Inflammatory macrophage (primary cell): ENCODE measurements at places on chromosomes 12 and 14.

DNA sequence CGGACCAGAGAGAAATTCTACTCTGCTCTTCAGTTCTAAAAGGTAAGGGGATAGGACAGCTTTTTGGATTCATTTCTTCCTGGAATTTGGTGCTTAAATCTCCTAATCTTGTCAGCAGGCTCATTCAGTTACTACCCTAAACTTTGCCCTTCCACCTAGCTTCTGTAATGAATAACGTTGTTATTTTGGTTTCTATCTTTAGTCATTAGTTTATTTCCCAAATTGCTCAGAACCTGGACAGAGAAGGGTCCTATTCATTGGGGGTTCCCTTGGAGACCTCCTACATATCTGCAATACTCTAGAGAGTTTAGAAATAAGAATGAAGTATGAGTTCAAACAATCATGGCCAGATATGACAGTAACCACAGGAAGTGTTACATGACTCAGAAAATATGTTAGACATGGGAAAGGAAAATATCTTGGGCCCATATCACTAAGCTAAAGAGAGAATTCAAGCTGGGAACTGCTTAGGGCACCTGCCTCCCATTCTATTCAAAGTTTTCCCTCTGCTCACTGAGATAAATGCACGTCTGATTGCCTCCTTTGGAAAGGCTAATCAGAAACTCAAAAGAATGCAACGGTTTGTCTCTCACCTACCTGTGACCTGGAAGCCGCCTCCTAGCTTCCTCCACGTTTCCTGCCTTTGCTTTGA lies 87.9 kb downstream of the GAS2L3 start:
- DNase-seq: no peak

DNA sequence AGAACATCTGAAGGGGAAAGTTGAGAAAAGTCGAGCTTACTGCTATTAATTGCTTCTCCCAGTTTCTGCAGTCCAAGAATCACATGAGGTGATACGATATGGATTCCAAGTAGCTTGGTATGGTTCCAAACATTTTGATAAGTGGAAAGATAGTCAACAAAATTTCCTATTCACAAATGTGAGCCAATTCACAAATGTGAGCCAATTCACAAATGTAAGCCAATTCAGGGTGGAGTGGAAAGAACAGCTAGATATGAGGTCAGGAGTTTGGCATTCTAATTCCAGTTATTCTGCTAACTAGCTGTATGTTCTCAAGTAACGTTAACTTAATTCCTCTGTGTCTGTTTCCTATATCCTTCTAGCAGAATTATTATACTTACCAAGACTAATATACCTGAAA lies 37.6 kb upstream of the DHRS4 start:
- no peak for DNase-seq

DNA sequence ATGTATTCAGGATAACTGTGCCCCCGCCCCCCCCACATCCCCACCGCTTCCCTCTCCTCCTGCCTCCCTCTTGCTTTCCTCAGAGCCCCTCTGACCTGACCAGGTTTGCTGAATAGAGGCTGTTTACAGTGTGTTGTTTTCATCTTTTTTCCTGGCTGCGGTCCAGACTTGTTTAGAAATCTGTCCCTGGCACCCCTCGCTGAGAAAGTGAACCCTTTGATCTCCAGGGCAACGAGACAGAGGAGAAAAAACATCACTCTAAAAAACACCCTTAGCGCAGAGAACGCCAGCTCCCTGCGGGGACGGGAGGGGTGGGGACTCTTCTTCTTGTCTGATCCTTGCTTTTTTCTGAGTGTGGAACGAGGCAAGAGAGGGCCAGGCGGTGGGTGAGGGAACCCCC lies 22.5 kb downstream of the SDS start:
- no peak for DNase-seq

GRCh38 chr12:94262228-94263010 lies 114.0 kb downstream of the PLXNC1 start:
- DNase-seq: peak; percentile 89

DNA sequence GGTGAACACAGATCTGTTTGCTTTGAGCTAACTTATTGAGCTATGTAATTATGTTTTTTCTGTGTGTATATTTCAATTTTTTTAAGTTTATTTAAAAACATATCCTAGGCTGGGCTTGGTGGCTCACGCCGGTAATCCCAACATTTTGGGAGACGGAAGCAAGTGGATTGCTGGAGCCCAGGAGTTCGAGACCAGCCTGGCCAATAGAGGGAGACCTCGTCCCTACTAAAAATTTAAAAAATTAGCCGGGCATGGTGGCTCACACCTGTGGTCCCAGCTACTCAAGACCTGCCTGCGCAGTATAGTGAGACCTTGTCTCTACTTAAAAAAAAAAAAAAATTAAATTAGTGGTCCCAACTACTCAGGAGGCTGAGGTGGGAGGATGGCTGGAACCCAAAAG lies 16.2 kb upstream of the RNASE1 start:
- DNase-seq: no peak

- DNase-seq: no peak
These were observed 357.6 kb downstream of the PAWR start for GRCh38 chr12:79333144-79333543.

- DNase-seq: no peak
These were observed 110.2 kb downstream of the PLEKHA5 start for GRCh38 chr12:19239616-19240234.

DNA sequence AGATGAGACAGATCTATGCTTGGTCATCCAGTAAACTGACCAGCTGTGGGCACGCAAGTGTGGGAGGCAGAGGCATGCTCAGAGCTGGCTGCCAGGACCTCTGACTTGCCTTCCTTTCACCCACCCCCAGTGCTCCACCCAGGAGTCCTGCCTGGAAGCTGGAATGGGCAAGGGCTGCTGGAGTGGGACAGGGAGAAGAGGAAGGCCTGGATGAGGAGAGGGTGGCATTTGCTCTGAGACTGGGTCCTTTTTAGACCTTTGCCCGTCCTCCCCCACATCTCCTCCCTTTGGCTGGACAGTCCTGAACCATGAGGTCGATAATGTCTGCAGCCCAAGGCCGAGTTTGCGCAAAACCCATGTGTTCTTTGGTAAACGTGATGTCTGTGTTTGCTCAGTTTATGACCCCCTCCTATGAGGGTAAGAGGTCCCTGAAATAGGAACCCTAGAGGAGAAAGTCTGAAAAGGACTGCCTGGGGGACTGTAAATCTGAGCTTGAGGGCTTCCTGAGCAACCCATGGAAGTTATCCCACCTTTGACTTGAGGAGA lies 3.8 kb upstream of the INHBE start:
- DNase-seq: no peak
